Osteoblast (primary cell): ENCODE measurements at places on chromosomes 3 and 15. TPM values are rescaled to one million over a fixed set of nuclear protein-coding genes. Genes with fewer than 3 reads are reported as not detected.

DNA sequence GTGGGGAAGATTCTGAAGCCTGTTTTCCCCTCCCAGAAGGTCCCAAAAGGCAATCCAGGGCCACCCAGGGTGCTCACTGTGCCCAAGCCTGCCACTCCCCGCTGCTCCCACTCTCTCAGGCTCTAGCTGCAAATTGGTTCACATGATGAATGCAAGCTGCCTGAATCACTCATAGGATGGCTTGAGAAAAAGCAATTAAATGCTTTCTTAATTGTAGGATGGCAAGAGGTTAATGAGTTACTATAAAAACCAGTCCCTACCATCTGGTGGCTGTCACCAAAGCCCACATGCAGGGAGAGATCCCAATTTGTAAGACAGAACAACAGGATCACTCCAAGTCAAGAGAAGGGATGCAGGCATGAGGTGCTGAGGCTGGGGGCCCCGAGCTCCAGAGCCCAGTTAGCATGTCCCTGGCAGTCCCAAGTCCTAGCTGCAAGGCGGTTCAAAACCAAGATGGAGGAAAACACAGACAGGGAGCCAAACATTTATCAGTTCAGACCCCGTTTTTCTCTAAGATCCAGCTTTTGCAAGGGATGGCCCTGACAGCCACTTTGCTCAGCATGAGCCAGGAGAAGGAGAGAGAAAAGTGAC is 207.1 kb downstream of the UACA start:
- DNase-seq: no peak

- DNase-seq: peak; percentile 8
Measured at GRCh38 chr3:48247401-48247811, 6.5 kb downstream of the ZNF589 start.

LCTL gene
- total RNA-seq: 1.2 and 1.4 TPM in 2 replicates

DNA sequence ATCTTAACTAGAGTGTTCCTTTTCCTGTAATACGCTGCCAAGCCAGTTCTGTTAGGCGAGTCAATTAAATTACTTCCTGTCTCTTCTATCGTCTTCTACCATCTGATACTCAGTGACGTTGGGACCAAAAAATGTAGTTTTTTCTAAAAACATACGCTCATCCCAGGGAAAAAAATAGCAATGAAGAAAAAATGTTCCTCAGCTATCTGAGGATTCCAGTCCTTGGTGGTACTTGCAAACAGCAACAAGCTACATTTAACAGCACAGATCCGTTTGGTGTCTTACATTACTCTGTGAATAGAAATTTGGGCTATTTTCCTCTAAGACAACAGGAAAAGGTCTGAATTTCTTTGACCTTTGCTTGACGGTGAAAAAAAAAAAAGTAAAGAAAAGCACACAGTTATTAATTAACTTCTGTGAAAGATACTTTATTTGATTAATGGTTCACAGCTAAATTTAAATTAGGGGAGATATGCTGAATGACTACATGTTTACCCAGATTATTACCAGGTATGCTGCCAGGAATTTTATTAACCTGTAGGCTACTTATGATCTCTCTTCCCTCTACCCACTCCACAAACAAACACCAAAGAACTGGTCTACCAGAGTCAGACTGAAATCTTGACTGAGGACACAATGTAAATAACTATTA is 254.4 kb upstream of the ZPLD1 start:
- DNase-seq: no peak

- no peak for DNase-seq
Measured at GRCh38 chr3:30708472-30708871, 102.1 kb downstream of the TGFBR2 start.

- DNase-seq: no peak
Measured at GRCh38 chr3:30750967-30751366, 143.5 kb downstream of the GADL1 start.

GRCh38 chr3:107294117-107294516 is 83.1 kb upstream of the CCDC54 start:
- no peak for DNase-seq

DNA sequence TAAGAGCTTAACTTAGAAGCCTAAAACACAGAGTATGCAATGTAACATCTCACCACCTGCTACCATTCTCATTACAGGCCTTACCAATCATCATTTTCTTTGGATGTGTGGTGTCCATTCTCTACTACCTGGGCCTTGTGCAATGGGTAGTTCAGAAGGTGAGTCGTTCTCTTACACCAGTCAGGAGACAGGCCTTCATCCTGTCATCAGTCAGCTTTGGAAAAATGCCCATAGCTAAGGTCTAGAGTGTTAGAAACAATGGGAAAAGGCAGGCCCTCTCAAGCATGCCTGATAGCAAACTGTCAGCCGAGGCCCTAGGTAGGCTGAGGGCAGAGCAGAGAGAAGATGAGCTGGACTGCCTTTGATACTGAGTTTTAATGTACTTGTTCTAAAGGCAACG is 13.5 kb downstream of the SLC28A2 start:
- no peak for DNase-seq

GRCh38 chr3:97291901-97292300 is 472.7 kb upstream of the ARL6 start:
- DNase-seq: no peak

KCTD6 gene
- total RNA-seq: 8.0 and 10.6 TPM in 2 replicates

DNA sequence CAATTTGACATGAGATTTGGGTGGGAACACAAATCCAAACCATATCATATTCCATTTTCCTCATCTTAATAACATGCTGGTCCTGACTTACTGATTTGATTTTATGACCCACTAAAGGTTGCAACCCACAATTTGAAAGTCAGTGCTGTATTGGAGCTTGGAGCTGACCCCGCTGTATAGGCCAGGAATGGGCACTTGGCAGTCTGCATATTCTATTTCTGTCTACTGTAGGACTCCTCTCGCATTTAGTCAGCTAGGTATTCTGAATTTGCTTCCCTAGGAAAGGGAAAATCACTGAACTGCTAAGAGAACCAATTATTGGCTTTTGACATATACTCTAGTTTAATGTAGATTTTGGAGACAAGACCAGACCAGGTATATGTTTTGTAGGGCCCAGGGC is 157.0 kb downstream of the MFSD1 start:
- DNase-seq: no peak

DNA sequence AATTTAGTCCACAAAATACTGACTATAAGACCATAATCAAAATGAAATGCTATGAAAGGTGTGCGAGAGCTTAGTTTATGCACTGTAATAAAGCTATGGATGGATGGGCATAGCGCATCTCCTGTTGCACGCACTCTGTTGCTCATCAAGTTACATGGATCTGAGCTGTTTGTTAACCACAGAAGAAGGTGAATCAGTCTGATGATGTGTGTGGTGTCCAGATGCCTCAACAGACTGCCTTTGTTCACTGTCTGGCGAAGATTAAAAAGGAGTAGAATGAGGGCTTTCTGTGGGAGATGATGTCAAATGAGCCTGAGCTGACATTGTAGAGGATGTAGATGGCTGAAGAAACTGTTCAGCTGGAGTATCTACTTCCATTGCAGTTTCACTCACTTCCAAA is 36.1 kb downstream of the NSMCE3 start:
- DNase-seq: no peak

GRCh38 chr15:86553108-86553507 is 473.4 kb downstream of the AGBL1 start:
- DNase-seq: no peak

RAD51 gene
- total RNA-seq: 1.8 TPM in 2 replicates

- DNase-seq: no peak
Measured at GRCh38 chr3:73695841-73696240, 71.1 kb upstream of the PDZRN3 start.

DNA sequence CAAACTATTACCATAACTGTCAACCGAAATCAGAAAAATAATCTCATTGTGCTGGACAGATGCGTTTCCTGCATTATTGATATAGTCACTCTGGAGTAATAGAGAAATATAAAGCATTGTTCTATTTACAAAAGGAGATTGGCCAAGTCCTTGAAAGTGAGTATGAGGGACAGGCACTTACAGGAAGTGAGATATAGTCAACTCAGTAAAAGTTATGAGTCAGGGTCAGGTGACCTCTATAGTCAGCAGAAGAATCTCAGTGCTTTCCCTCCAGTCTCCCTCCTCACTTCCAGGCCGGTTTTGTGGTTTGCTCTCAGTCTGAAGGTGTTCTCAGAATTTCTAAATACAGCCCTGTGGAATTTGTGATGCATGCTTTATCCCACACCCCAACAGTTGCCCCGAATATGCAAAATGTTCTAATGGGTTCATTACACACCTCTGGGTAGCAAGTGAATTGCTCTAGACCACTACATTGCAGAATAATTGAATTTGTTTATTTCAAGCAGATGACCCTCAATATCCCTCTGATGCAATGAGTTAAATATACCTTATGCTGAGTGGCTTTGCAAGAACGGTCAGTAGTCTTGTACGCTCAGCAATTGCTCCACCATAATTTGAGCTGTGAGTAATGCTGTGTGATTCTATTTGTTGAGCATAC is 787.7 kb downstream of the MCTP2 start:
- DNase-seq: no peak

DNA sequence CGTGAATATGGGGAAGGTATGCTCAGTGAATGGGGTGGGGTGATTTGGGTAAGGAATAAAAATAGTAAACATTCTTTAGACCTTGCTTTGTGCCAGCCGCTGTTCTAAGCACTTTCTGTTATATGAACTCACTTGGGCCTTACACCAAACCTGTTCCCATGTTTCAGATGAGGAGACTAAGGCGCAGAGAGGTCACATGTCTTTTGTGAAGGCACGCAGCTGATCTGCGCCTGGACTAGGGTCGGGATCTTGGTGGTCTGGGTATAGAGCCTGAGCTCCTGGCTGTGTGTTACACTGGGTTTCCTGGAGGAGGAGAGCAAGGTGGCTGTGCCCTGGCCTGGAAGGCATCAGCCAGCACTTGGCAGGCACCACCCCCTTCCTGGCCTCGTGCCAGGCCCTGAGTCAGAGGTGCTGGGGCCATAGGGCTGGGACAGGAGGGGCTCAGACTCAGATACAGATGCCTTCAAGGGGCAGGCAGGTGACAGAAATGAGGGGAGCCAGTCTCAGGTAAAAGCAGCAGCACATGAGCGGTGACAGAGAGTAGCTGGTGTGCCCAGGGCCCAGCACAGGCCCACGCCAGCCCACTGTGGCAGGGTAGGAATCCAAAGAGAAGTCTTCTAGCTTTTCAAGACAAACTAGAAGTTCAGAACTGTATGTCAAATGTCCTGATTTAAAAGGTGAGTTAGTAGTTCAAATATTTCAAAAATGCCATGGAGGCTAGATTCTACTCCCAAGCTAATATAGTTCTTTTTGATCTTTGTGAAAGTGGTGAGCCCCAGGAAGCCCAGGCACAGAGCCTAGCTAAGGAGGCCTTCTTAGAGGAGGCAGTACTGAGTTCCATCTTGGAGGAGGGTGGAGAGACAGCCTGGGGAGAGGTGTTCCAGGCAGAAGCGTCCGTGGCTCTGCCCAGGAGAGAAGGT is 83.1 kb downstream of the DNAJB8 start:
- DNase-seq: peak; percentile 95

DNA sequence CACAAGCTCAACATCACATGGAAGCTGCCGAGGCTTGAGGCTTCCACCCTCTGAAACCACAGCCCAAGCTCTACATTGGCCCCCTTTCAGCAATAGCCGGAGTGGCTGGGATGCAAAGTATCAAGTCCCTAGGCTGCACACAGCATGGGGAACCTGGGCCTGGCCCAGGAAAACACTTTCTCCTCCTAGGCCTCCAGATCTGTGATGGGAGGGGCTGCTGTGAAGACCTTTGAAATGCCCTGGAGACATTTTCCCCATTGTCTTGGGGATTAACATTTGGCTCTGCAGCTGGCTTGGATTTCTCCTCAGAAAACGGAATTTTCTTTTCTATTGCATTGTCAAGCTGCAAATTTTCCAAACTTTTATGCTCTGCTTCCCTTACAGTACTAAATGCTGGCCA is 18.2 kb downstream of the HRG start:
- no peak for DNase-seq

- DNase-seq: no peak
Measured at GRCh38 chr3:24310887-24311286, 183.8 kb downstream of the THRB start.

CHRM5 gene
- under 0.01 TPM in 2 replicates for total RNA-seq

DNA sequence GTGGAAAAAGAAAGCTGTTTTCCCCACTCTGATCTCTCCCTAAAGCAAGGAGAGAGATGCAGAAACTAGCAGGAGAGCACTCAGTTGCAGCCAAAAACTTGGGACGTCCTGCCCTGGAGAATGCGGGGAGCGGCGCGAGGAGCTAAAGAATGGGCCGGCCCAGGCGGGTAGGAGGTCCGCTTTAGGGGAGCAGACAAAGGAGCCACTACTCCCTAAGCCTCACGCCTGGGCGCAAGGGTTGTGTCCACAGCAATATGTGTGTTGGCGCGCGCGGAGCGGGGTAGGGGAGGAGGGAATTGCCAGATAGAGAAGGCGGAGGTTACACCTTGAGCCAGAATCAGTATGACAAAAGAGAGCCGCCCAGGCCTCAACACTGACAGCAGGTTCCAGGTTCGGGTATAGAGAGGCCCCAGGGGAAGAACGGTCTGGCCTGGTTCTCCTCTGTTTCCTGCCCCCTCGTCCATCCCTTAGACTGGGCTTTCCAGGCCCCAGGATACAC is 2.9 kb downstream of the WNT5A start:
- no peak for DNase-seq

GRCh38 chr3:105274958-105275357 is 91.8 kb upstream of the ALCAM start:
- no peak for DNase-seq

- no peak for DNase-seq
Measured at GRCh38 chr3:195746346-195746745, 25.6 kb downstream of the MUC20 start.

TMC3 gene
- not detected in 2 replicates for total RNA-seq

- DNase-seq: no peak
Measured at GRCh38 chr3:136653628-136654027, 98.5 kb downstream of the STAG1 start.

OR5K2 gene
- total RNA-seq: not detected in 2 replicates

- no peak for DNase-seq
Measured at GRCh38 chr15:86483936-86484335, 404.3 kb downstream of the AGBL1 start.

DNA sequence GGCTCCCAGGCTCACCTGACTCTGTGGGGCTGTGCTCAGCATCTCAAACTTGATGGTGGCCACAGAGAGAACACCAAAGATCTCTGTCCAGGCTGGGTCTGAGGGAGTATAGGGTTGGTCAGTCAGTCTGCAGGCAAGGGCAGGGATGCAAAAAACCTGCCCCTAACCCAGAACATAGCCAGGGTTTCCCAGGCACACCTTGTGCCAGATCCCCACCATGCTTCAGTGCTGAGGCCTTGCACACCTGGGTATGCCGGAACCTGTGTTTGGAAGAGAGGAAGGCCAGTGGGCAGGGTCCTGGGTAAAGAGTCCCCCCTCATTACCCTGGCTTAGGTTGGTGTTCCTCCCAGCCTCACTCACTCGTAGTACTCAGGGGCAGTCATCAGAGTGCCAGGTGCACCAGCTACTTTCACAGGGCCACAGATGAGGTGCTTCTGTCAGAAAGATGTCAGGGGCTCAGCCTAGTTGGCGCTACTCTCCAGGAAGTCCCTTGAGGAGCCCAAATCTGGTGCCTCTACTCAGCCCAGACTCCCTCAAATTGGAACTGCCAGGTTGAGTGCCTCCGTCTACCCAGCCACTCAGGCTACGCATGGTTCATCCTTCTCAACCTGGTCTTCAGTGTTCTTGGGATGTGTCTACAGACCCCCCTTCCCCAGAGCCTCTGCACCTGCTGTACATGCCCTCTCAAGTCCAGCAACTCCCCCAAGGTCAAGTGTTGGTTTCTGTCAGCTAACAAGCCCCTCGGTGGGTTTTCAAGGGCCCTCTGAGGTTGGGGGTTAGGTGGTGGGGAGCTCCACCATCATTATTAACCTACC is 1.8 kb downstream of the DALRD3 start:
- peak; percentile 80 for DNase-seq

GRCh38 chr3:57973715-57974477 is 34.3 kb upstream of the FLNB start:
- peak; percentile 23 for DNase-seq

GRCh38 chr3:30752970-30753369 is 141.5 kb downstream of the GADL1 start:
- no peak for DNase-seq
